ENCODE measurements at places on chromosomes 3 and 15.

GRCh38 chr3:153050978-153051377 is 111.0 kb upstream of the RAP2B start:
- peak; percentile 40 for DNase-seq

- DNase-seq = no peak
Observed at GRCh38 chr3:2652386-2652785, 457.8 kb downstream of the IL5RA start.

DNA sequence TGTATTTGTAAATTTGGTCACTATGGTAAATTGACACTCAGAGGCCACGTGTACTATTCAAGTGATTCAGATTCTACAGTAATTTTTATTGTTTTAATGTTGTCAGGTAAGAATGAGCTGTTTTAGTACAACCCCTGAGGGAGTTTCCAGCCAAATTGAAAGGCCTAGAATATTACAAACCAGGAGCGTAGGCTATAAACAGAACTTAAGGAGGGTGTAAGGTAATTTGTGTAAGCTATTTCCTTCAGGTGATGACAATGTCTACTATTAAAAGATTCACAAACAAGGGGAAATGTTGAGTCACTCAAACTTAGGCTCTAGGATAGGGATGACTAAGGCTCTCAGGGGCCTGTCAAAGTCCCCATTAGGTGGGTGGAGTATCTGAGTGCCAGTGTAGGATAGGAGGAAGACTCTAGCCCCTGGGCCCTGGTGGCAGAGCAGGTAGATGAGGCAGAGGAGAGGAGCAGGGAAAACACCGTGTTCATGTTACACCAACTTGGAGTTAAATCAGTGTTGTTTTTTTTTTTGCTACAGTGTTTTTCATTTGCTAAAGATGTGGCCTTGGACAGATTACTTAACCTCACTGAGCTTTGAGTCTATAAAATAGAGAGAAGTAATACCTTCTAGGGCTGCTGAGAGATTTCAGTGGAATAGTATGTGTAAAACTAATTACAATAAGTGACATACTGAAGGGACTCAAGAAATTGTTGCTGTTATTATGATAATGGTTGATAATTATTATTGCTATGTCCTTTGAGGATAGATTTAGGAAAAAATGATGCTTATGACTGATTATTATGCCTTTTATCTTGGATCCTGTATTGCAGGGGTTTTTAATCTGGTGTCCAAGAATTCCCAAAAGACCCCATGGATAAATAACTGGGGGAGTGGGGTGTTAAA is 10.3 kb downstream of the TM4SF1 start:
- peak; percentile 85 for DNase-seq

- DNase-seq = no peak
Observed at GRCh38 chr15:73389539-73389938, 20.8 kb upstream of the HCN4 start.

DNA sequence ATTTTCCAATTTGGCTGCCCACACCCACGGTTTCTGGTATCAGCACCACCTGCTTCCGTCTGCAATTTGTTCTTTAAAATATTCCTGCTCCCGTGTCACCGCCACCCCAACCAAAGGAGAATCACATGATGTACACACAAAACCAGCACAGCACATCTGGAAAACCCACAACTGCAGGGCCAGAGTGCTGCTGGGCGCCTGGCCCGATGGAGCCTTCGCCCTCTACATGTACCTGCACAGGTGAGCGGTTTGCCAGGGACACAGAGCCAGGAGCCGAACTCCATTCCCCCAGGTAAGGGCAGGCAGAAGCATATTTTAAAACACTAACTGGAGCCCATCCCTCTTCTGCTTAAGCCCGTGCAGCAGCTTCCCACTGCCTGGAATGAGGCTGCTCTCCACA is 75.6 kb downstream of the ADAMTS17 start:
- DNase-seq = no peak

GRCh38 chr15:57866149-57866736 is 159.7 kb downstream of the POLR2M start:
- DNase-seq = peak; percentile 40

- no peak for DNase-seq
Observed at GRCh38 chr3:45965653-45966052, 22.4 kb downstream of the CXCR6 start.

DNA sequence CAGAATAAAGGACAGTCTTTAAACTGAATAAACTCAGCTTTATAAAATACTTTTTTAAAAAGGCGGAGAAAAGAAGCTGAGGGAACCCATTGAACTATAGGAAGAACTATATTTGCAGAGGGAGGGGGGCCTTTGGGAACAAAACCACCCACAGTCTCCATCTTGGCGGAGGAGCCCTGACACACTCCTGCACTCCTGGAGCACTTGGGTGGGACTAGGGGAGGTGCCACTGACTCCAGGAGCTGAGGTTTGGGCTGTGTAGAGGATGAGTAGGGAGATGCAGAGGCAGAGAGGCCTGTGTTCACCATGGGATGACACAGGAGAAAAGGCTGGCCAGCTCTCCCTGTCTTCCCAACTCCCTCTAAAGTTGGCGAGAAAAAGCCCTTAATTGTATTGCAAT is 35.8 kb downstream of the IFT122 start:
- no peak for DNase-seq

DNA sequence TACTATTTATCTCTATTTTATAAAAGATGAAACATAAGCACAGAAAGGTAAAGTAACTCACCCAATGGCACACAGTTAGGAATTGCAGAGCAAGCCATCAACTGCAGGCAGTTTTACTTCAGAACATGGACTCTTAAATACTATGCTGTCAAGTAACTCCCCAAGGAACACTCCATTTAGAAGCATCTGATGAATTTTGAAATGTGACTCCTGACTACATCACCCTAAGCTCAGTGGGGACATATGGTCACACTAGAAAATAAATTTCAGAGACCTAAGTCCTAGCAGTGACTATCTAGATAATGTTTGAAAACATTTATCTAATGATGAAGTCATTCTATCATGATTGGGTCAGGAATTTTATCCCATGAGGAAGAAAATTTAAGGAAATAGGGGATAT is 272.8 kb upstream of the ARRDC4 start:
- no peak for DNase-seq

GRCh38 chr3:37330466-37330865 is 156.1 kb upstream of the LRRFIP2 start:
- DNase-seq = no peak

GRCh38 chr3:30299674-30300385 is 306.6 kb upstream of the TGFBR2 start:
- DNase-seq = no peak

- DNase-seq = no peak
Observed at GRCh38 chr15:96402403-96402802, 71.9 kb downstream of the NR2F2 start.

DNA sequence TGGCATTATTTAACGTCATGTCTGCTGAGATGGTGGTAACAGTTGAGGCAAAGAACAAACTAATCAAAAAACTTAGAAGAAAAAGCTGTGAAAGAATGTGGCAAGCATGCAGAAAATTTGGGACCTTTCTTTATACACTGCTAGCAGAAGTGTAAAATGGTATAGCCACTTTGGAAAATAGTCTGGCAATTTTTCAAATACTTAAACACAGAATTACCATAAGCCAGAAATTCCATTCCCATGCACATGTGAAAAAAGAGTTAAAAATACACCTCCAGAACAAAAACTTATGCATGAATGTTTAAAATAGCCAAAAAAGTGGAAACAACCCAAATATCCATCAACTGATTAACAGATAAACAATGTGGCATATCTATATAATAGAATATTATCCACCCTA is 613.3 kb downstream of the TBL1XR1 start:
- DNase-seq = no peak

- no peak for DNase-seq
Observed at GRCh38 chr3:69181592-69182211, 59.3 kb upstream of the LMOD3 start.

DNA sequence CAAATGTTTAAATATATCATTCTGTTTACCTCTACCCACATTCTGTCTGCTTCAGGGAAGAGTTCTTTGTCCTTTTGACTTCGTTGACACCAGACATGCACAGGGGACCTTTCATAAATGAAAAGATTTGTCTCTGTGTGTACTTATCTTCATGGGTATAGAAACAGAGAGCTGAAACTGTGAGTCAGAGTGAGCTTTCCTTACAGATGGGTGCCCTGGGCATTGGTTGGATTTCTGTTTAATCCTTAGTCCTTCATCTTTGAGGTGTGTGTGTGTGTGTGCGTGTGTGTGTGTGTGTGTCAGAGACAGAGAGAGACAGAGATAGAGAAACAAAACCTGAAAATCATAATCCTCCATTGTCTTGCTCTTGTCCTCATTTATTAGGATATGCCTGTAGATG is 517.4 kb downstream of the TUSC7 start:
- no peak for DNase-seq

DNA sequence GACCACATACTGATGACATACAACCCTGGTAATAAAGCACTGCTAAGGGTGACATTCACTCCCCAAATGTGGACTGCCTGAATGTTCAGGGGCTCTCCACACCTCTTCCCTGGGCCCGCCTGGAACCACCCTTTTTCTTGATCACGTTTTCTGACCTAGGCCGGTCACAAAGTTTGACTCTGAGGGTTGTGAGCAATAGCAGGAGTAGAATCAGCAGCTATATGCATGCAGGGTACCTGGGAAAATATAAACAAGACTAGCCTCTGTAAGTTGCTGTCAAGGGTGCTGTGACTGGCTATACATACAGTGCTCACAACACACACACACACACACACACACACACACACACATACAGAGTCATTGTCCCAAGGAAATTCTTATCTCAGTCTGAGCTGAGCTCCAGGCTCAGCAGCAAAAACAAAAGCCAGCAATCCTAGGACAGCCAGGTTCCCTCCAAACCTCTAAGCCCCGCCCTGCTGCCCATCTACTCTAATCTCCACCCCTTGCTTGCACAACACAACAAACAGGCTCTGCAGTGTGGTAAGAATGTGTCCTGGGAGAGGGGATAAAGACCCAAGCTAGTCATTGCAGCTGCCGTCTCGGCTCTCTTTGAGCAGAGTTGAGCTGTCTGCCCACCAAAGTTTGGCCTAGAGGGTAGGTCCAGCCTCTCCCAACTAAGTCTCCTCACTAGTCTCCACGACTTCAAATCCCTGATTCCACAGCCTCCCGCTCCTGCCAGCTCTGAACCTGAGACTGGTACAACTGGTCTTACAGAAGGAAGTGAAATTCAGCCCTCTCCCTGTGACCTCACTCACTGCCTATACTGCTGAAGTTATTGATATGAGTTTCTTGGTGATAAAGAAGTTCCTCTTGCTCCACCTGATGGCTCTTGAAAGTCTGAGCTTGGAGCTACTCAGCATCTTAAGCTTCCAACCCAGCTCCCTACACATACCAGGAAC is 2.2 kb downstream of the BMF start:
- DNase-seq = no peak

DNA sequence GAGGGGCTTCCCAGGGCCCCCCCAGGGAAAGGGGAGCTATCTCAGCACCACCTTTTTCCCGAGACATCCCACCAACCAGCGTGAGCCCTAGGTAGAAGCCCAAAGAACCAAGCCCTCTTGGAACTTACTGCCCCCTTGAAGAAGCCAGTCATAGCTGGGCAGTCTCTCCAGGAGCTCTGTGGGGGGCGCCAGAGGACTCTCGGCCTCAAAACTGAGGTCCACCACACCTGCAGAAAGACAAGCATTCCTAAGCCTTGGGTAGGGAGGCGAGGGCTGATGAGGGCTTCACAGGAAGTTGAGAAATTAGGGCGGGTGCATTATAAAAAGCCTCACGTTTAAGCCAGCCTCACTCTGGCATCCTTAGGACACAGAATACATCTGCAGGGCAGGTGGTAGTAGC is 9.0 kb downstream of the SSUH2 start:
- DNase-seq = no peak

DNA sequence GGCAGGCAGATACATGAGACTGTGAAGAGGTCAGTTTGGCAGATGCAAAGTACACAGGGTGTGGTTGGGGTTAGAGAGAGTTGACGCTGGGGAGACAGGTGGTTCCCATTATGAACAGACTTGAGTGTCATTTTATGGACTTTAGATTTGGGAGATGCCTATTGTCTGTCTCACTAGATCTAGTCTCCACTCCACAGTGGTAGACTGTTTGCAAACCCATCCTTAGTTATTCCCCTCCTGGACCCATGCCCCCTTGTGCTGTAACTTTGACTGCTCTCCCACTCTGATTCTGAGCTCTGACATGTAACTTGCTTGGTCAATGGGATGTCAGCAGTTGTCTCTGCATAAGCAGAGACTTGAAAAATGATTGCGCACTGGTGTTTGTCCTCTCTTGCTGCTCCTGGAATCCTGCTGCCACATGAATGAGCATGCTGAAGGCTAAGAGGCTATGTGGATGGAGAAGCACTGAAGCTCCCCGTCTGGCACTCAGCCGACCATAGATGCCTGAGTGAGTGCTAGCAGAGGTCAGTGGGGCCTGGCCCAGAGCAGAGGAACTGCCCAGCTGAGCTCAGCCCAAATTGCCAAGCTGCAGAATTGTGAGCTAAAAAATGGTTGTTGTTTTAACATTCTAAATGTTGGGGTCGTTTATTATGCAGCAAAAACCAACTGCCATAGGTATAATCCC is 88.2 kb downstream of the FAM43A start:
- no peak for DNase-seq

DNA sequence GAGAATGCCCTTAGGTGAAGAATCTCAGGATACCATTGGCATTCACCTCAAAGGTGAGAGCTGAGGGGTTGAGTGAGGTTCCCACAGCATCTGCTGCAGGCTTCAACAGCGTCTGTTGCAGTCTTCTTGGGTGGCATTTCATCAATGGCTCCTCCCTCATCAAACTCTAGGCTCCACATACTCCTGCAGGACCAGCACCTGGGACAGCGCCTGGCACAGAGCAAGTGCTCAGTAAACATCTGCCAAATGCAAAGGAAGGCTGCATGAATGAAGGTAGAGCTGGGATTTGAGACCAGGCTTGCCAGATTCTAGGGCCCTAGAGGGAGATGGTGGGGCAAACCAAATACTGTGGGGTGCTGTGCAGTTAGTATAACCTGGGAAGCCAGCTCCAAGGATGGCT is 9.6 kb downstream of the TRH start:
- DNase-seq = no peak

- no peak for DNase-seq
Observed at GRCh38 chr15:35702946-35703495, 157.1 kb upstream of the DPH6 start.

GRCh38 chr3:195224156-195224979 is 46.6 kb downstream of the XXYLT1 start:
- no peak for DNase-seq

DNA sequence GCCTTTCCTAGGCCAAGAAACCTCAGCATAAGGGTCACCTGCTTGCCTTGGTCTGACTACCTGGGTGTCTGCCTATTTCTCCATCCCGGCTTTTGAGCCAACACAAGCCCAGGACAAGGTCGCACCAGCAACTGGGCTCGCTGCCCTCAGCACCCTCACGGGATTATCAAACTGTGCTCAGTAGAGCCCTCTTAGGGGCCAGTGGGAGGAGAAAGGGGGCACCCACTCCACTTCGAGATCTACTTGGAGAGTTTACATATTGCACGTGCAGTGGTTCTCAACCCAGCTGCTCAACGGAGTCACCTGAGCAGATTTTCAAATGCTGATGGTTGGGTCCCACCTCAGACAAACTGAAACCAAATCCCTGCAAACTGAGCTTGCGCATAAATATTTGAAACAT is 31.1 kb downstream of the TSPAN3 start:
- no peak for DNase-seq

All from SW 1271 (cell line).